ENCODE measurements at places on chromosomes 6 and 20.

- DNase-seq = no peak
Observed at GRCh38 chr20:52971498-52972189, 514 bp upstream of the TSHZ2 start.

DNA sequence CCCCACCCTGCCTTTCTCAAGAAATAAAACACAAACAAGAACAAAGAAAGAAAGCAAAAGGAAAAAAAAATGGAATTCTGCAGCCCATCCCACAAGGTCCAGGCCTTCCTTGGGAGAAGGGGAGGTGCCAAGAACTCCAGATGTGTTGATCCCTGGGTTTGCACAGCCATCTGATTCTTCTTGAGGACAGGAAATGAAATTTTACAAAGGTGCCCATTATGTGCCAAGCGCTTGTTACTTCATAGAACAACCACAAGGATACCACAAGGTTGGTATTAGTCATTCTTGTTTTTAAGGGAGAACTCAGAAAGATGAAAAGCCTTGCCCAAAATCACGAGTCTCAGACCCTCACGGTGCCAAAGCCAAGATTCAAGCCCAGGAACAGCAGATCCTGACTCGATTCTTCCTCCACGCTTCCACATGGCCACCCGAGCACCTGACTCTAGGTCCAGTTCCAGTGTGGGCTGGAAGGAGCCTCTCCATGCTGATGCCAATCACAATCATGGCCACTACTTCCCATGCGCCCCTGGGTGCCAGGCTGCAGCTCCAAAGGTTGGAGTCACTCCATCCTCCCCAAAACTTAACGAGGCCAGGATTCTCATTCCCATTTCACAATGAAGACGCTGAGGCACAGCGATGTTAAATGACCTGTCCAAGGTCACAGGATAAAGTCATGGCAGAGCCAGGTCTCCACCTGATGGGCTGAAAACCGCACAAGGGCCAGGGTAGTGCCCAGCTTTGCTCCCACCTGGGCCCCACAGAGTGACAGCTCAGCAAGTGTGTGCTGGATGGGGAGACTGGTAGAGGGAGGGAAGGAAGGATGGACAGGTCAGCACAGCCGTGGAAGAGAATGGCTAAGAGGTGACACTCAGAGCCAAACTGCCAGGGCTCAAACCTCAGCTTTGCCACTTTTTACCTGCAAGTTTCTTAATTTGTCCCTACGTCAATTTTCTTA lies 66.7 kb upstream of the TOP1 start:
- no peak for DNase-seq

DNA sequence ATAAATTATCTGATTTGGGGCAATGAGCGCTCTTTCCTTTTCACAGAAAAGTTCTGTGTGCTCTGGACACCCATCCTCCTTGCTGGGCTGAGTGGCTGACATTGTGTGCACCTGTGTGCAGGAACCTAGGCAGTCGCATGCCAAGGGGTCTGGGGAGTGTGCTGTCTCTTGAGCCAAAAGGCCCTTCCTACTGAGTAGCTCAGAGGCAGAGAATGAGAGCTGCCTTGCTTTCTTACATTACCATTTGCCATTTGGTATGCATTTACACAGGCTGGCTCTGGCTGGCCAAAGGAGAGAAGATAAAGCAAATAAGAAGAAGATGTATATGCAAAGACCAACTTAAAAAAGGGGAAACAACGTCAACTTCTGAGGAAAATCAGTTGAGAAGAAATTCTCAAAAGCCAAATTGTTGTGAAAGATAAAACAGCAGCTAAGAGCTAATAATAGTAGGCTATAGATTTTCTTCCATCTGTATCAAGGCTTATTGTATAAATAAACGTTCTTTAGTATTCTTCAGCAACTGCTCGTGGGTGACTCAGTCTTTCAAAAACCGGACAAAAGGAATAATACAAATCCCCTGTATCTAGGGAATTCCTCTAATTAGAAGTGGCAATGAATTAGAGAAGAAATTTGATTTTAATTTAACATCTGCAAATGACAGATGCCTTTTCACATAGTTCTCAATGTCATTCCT lies 121.9 kb downstream of the INSM1 start:
- DNase-seq = no peak

GRCh38 chr6:133623065-133623464 lies 265.8 kb upstream of the TCF21 start:
- no peak for DNase-seq

DNA sequence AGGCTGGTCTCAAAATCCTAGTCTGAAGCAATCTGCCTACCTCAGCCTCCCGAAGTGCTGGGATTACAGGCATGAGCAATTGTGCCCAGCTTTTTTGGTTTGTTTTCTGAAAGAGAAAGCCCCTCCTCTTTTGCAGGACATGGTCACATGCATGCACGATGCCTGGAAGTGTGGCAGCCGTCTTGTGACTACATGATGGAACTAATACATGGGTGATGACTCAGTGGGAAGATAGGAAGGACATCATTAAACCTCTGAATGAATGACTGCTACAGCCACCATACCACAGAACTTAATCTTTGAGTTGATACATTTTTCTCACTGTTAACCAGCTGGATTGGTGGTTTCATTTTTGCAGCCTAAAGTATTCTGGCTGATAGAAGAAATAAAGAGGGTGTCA lies 13.4 kb upstream of the CTNNBL1 start:
- no peak for DNase-seq

- DNase-seq = no peak
Observed at GRCh38 chr20:39290575-39290974, 328.4 kb downstream of the DHX35 start.

DNA sequence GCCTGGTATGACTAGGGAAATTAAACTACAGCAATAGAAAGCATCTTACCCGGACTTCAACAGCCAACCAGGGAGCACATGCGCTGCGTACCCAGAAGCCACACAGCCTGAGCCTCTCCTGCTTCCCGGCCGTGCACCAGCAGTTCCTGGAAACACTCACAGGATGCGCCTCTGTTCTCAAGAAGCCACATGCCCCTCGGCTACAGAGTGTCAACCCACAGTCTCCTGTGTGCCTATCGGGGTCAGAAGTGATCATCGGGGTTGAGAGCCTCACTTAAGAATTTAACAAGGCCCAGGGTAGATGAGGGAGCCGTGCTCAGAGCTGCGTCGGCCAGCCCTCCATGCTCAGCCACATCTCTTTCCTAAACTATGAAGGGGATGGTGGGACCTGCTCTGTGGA lies 147.2 kb upstream of the GGTLC1 start:
- no peak for DNase-seq

DNA sequence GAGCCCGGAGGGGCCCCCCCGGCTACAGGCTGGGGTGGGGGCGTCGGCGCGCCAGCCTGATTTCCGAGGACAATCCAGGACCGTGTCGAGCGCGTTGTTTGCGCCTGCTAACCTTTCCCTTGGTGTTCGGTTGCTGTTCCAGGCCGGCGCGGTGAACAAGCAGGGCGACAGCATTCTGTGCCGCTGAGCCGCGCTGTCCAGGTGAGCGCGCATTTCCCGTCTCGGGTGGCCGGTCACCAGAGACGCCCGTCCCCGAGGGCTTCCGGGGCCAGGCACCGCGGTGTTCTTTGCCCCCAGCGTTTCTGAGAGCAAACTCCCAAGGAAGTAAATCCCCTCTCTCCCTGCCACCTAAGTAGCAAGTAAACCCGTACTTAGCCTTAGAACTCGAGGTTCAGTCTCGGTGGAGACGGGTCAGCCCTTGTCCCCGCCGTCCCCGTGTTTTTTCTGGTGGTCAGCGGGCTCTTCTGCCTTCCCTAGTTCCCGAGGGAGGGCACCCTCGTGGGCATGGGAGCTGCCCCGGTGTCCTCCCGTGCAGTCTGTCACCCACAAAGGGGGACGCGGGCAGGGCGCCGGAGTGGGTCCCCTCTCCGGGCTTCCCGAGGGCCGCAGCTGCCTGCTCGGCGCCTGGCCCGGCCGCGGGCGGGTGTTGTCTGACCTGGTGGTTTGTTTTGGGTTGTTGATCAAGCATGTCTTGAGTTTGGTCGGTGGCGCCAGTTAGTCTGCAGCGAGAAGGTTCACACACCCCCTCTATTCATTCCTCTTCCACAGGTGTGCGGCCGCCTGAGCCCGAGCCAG lies 1.5 kb downstream of the ID4 start:
- DNase-seq = no peak

GRCh38 chr20:41273445-41273844 lies 44.1 kb downstream of the ZHX3 start:
- DNase-seq = no peak

DNA sequence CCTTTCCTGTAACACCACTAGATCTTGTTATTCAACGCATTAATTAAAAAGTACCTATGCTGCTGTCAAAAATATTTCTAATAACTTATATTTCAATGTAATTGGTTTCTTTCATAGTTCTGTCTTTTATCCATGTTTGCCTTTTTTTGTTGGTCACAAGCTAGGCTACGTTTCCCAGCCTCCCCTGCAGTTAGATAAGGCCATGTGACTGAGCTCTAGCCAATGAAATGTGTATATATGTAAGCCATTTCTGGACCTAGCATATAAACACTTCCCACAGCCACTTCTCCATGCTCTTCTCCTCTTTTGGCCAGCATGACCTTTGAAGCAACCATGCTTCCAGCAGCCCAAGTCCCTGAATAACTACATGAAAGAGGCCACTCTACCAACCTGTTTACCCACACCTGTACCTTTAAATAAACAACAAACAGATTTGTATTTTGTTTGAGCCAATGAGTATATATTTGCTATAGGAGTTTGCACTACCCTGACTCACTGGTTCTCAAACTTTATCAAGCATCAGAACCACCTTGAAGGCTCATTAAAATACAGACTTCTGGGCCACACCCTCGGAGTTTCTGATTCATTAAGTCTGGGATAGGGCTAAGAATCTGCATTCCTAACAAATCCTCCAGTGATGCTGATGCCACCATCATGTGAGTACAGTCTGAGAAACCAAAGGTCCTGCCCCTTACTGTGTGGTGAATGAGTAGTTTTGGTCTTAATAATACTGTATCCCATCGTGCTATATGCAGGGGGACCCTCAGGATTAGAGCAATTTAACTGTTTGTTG lies 45.6 kb upstream of the BEND6 start:
- no peak for DNase-seq

- DNase-seq = no peak
Observed at GRCh38 chr6:162344646-162345010, 382.9 kb downstream of the PRKN start.

- no peak for DNase-seq
Observed at GRCh38 chr6:110125361-110125760, 54.1 kb downstream of the WASF1 start.

DNA sequence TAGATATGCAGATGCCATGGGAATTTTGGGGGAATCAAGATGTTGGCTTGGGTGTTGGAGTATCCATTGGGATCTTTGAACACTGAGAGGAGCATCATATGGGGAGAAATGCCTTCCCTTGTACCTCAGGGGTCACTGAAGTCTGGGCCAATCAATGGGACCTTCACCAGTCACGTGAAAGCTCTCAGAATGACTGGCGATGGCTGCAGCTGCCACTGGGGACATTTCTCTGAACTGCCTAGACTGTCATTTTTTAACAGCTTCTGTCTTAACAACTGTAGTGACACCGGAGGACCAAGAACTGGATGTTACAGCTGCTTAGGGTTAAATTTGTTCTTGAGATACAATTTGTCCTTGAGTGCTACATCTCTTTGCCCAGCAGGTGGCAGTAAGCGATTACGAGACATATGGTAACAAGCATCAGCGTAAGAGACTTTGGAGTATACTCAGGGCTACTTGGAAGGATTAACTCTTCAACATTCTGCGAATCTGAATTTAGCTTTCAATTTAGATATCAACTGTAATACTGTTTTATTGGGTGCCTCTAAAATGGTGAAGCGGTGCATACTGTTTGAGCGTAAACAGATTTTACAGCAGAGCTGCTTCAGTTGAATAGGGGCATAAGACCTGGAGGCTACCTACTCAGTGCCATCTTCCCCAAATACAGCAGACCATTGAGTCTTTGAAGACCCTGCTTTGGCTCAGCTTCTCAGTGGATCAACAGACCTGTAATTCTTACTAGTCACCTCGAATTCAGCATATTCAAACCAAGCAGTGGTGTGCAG lies 36.0 kb downstream of the CCN2 start:
- no peak for DNase-seq

- no peak for DNase-seq
Observed at GRCh38 chr6:96923871-96924493, 546 bp upstream of the KLHL32 start.

DNA sequence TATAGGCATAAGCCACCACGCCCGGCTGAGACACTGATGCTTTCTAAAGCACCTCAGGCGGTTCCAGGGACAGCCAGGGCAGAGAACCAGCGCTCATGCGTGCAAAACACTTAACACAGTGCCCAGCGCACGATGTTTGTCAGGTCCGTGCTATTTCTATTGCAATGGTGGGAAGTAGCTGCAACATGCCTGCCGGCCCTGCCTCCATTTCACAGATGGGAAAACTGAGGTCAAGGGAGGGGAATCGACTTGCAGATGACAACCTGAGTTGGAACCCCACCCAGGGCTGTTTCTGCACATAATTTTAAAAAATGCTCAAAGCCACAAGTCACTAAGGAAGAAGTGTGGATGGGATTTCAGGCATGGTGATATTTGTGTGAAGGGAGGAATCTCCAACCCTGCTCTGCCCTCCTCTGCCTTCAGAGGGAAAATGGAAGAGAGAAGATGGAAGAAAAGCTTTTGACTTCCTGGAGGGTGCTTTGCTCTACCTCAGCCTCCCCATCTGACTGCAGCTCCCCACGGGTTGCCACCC lies 39.9 kb downstream of the KIAA1755 start:
- DNase-seq = no peak

- DNase-seq = no peak
Observed at GRCh38 chr6:6783721-6784120, 195.2 kb downstream of the LY86 start.

DNA sequence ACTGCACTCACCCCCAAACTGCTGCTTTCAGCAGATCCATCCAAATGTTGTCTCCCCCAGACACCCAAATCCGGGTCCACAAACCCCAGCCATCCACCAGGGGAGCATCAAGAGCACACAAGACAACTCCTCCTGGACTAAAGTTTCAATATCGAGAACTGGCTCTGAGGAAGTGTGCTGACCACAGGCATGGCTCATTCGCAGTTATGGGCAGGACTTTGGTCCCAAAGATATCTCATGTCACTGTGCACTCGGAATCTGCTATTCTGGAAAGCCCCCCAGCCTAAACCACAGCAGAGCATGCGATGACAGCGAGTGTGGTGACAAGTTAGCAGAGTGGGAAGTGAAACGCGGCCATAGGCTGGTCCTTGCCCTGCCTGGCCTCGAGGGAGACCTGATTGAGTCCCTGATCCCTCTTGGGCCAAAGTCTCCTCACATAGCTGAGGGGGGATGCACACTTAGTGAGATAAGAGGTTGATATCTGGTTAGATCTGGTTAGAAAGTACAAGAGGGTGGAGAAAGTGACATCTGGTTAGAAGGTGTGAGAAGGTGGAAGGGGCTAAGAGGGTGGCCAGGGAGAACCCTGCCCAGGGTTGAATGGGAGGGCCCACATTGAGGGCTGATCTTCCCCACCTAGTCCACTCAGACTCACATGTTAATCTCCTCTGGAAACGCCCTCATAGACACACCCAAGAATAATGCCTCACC lies 149.7 kb downstream of the MRPL14 start:
- no peak for DNase-seq

DNA sequence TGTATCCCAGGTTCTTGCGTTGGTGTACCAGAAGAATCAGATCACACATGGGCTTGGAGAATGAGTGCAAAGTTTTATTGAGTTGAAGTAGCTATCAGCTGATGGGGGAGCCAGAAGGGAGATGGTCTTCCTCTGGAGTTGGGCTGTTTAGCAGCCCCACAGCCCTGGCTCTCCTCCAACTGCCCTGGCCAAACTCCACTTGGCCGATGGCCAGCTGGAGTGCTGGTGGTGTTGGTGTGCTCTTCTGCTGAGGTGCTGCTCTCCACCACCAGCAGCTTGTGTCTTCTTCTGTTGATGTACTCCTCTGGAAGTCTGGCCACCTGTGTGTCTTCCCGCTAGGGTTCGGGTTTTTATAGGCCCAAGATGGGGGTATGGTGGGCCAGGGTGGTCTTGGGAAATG lies 172.8 kb downstream of the TINAG start:
- DNase-seq = no peak
